NCI-H345 (cell line): ENCODE measurements at places on chromosomes 1 and 21.

GRCh38 chr1:168110896-168111545, 25.7 kb downstream of the GPR161 start:
- DNase-seq: no peak

GRCh38 chr1:54882519-54882918, 4.5 kb downstream of the DHCR24 start:
- DNase-seq: peak; percentile 8

DNA sequence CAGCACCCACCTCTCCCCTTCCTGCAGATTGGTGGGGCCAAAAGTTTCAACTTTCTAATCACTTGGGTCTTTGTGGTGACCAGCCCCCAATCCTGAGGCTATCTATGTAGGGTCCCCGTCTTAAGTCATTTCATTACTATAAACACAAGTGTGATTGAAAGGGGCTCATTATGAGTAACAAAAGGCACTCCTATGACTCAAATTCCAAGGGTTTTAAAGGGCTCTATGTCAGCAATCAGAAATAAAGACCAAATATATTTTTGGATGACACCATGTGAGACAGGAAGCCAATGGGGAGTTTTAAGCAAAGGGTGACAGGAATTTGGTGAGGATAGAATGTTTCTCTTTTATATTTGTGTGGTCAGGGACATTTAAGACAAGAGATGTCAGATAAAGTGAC, 6.2 kb downstream of the ERO1B start:
- no peak for DNase-seq

GRCh38 chr1:207317561-207317960, 3.9 kb upstream of the CD55 start:
- DNase-seq: no peak

- no peak for DNase-seq
Observed at GRCh38 chr1:8061673-8062386, 35.7 kb upstream of the ERRFI1 start.

GRCh38 chr1:36971852-36972618, 62.3 kb downstream of the GRIK3 start:
- DNase-seq: no peak
